ENCODE measurements at places on chromosomes 16 and 17. TPM values are rescaled to one million over a fixed set of nuclear protein-coding genes. Genes with fewer than 3 reads are reported as not detected.
A peak's percentile ranks its signal among the peaks of the same experiment; 100 is the strongest.

DNA sequence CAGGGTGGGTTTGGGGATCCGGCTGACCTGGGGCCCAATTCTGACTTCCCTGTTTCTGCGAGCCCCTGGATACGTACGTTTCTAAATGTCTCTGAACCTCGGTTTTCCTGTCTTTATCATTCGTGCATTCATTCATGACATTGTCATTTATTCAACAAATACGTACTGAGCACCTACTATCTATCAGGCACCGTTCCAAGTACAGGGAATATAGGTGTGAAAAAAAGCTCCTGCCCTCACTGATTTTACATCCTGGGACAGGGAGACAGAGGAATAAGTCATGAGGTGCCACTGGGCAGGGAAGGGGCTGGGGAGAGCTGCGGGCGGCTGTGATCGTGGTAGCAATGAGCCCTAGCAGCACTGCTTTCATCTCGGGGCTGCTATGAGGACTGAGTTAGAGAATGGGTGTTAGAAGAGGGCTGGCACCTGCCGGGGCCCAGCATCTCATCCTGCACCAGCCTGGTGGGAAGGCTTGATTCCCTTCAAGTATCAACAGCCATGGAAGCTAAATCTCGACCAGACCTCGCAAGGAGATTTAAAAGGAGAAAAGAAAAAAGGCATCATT lies 88.3 kb upstream of the DNAH17 start:
- no peak for DNase-seq

The PITPNM3 gene
- total RNA-seq: 7.2 TPM

- no peak for DNase-seq
Measured at GRCh38 chr17:41340934-41341861, 9.4 kb downstream of the KRT33A start.

DNA sequence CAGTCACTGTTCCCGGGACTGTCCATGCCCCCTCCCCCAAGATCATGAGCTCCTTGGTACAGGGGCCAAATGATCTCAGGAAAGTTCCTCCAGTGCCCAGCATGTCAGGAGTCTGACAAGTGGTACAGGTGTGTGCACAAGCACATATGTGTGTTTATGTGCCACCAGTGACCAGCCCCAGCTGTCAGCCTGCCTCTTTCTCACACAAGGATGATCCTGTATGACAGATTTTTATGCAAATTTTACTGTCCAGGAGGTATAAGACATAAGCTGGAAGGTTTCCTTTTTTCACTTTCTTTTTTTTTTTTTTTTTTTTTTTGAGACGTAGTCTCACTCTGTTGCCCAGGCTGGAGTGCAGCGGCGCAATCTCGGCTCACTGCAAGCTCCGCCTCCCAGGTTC lies 31.4 kb upstream of the GFOD2 start:
- DNase-seq: no peak

The AARS1 gene
- 89.1 TPM for total RNA-seq

The KRT14 gene
- total RNA-seq: 738 TPM

DNA sequence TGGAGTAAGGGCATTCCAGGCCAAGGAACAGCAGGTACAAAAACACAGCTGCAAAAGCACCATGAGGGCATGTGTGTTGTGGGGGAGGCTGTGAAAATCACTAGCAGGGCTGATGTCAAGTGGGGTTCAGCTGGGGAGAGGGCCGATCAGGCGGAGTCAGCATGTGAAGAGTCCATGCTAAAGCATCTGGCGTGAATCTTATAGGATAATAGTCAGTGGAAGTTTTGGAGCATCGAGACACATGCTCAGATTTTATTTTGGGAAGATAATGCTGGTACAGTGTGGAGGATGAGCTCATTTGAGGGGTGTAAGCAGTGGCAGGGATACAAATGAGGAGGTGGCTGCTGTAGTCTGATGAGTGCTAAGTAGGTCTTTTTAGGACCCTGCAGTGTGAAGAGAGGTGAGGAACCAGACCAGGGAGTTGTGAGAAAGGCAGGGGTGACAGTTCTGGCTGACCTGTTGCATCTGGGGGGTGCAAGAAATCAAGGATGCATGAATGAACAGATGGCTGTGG lies 30.3 kb downstream of the MMD start:
- DNase-seq: no peak

The PLEKHM1 gene
- 16.4 TPM for total RNA-seq

GRCh38 chr16:86579268-86580062 lies 1.1 kb downstream of the FOXL1 start:
- no peak for DNase-seq

The HLF gene
- total RNA-seq: 14.3 TPM

The OTOA gene
- 0.10 TPM for total RNA-seq

GRCh38 chr17:77651988-77652387 lies 306.5 kb upstream of the TNRC6C start:
- no peak for DNase-seq

GRCh38 chr16:19948186-19949104 lies 63.8 kb upstream of the GPRC5B start:
- no peak for DNase-seq

GRCh38 chr17:54948380-54948779 lies 20.1 kb downstream of the COX11 start:
- no peak for DNase-seq

DNA sequence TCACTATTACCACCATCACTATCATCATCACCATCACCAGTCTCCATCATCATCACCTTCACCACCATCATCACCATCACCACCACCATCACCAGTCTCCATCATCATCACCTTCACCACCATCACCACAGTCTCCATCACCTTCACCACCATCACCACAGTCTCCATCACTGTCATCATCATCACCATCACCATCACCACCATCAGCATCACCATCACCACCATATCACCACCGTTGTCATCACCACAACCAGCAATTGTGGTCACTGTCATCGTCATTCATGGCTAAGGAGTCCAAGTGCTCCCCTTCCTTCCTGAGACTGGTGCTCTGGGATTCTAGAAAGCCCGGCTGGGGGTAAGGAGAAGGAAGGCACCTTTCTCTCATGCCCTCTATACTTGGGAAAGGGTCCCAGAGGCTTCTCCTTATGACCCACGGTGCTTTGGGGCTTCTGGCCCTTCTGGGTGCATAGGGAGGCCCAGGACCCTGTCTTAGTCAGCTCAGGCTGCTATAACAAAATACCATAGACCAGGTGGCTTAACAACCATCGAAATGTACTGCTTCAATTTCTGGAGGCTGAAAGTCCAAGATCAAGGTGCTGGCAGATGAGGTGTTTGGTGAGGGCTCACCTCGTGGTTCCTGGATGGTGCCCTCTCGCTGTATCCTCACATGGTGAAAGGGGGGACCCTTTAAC lies 93.4 kb upstream of the GSE1 start:
- DNase-seq: no peak

GRCh38 chr16:15913046-15913698 lies 24.8 kb upstream of the CEP20 start:
- no peak for DNase-seq

- peak; percentile 84 for DNase-seq
Measured at GRCh38 chr16:89071686-89072547, 21.7 kb upstream of the ACSF3 start.

DNA sequence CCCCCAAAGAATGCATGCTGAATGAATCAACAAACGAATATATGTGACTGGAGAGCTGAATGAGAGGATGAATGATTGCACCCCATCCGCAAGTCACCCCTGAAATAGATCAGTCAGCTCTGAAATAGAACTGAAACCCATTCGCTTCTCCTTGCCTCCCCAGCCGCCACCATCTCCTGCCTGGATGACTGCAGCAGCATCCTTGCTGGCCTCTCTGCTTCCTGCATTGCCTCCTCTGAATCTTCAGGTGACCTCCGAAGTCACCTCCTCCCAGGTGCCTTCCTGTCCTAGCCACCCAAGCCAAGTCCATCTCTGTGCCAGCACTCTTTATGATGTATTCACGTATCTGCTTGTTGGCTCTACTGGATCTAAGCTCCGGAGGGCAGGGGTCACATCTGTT lies 288.3 kb downstream of the CPPED1 start:
- DNase-seq: no peak

- DNase-seq: peak; percentile 37
Measured at GRCh38 chr16:79758615-79759346, 158.2 kb upstream of the MAF start.

DNA sequence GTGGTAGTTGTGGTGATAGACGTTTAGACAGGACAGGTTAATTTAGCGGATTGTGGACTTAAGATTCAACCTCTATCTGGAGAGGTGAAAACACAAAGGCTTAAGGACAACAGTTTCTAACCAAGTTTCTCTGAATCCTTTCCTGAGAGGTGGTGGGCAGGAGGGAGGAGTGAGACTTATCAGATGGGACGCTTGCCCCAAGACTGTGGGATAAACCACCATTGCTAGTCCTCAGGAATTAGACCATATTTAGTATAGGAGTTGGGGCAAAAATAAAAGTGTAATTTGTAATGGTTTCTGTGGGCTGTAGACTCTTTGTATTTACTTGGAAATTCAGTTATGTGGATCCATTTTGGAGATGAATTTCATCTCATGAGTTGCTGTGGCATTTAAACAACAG lies 6.6 kb downstream of the PDP2 start:
- DNase-seq: no peak

- DNase-seq: no peak
Measured at GRCh38 chr17:327296-327695, 25.3 kb downstream of the RPH3AL start.

The GAS2L2 gene
- not detected for total RNA-seq

The ANKFN1 gene
- total RNA-seq: 1.7 TPM

DNA sequence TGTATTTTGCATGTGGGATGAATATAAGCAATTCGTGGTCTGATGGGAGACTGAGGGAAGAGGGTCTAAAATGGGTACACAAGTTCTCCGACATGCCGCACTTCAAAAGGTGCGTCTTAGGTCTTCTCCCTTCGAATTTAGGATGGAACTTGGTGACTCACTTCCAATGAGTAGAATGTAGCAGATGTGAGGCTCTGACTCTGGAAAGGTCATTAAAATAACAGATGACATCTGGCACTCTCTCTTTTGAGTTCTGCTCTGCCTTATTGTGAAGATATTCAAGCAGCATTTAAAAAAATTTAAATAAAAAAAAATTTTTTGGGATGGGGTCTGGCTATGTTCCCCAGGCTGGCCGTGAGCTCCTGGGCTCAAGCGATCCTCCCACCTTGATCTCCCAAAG lies 92.7 kb downstream of the TMEM100 start:
- DNase-seq: no peak

GRCh38 chr17:78990349-78991016 lies 10.8 kb upstream of the LGALS3BP start:
- DNase-seq: no peak

DNA sequence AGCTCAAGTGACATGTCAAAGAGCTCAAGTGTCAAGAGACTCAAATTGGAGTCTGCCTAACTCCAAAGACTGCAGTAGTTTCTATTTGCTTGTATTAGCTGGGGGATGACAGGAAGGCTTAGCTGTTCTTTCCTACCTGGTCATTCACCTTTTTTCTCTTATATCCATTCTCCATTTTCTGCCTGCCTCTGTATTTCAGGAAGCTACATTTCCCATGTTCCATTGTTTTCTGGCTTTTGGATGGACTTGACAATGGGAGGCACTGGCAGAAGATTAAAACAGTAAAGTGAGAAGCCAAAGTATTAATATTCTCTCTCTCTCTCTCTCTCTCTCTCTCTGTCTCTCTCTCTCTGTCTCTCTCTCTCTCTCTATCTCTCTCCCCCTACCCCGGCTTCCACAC lies 135.7 kb upstream of the ADAMTS18 start:
- no peak for DNase-seq

DNA sequence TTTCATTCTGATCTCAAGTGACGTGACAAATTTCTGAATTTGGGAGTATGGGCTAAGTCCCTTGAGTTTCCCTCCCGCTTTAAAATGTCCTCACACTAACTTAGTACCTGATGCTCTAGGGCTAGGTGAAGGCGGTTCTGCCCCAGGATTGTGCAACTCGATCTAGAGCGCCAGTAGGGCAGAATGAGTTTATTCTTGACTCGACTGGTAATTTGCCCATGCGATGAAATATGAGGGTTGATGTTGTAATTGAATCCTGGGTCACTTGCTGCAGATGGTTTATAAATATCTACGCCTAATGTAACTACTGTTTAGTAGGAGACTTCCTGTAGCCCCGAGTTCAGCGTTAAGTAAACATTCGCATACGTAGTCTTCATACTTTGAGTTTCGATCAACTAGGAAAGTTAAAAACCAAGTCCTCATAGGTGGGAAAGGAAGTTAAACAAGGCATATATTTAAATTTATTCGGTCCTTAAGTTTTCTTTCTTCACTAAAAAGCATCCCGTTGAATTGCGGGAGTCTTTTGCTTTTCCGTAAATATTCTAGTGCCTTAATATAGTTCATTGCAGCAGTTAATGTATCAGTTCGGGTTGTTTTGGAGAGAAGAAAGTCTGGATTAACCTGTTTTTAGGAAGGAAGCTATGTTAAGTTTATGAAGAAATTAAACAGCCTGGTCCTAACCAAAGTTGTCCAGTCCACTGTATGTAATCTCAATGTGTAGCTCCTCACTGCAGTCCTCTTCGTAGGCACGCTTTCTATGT lies 1.6 kb downstream of the CTCF start:
- peak; percentile 59 for DNase-seq

- no peak for DNase-seq
Measured at GRCh38 chr16:3577302-3577752, at the start of gene NLRC3. Gene NLRC3, minus strand, starts transcription at chr16:3577403. Its CDS starts 12,367 bp downstream, at chr16:3565036.

The CNGB1 gene
- total RNA-seq: 0.41 TPM

DNA sequence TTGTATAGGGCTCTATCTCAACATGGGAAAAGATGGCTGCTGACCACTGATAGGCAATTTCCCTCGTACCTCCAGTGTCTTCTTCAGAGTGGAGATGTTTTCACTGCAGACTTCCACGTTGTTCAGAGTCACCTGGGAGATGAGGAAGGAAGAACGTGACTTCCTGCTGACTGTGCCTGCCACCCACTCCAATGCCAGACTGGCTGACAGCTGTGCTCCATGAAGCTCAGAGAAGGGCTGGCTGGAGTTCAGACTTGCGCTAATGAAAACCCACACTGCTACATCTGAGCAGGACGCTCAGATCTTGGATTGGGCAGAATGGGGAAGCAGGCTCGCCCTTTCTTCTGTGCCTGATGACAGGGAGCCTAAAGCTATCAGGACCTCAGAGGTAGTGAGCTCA lies 33.1 kb downstream of the COG4 start:
- peak; percentile 31 for DNase-seq

The GOT2 gene
- total RNA-seq: 71.1 TPM

GRCh38 chr17:42389899-42390298 lies 1.7 kb upstream of the STAT3 start:
- no peak for DNase-seq

- no peak for DNase-seq
Measured at GRCh38 chr17:75570772-75571171, 16.8 kb upstream of the MYO15B start.
